ENCODE measurements at places on chromosomes 13 and 19. TPM values are rescaled to one million over a fixed set of nuclear protein-coding genes. Genes with fewer than 3 reads are reported as not detected.

ITM2B gene
- total RNA-seq: 386 TPM

ELSPBP1 gene
- 24.4 TPM for total RNA-seq

NDUFA7 gene
- total RNA-seq: 51.6 TPM

ATP8B3 gene
- total RNA-seq: 5.8 TPM
